Dermis microvascular lymphatic vessel endothelial cell (primary cell): ENCODE measurements at places on chromosomes 7 and 10.

DNA sequence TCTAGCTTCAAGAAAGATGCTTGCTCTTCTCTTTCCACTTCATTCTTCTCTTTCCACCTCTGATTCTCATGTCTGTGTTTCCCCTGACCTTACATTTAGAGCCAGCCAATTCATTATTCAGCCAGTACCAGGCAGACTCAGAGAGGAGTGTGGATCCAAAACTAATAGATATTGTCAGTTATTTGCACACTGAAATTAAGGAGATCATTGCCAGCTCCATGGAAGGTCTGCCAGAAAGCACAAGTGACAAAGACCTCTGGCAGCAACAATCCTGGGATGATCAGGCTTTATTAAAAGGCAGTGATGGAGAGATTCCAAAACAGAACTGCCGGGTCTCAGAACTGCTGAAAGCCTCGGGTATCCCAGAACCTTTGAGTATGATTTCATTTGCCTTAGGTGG, 749.4 kb downstream of the XPNPEP1 start:
- no peak for DNase-seq

DNA sequence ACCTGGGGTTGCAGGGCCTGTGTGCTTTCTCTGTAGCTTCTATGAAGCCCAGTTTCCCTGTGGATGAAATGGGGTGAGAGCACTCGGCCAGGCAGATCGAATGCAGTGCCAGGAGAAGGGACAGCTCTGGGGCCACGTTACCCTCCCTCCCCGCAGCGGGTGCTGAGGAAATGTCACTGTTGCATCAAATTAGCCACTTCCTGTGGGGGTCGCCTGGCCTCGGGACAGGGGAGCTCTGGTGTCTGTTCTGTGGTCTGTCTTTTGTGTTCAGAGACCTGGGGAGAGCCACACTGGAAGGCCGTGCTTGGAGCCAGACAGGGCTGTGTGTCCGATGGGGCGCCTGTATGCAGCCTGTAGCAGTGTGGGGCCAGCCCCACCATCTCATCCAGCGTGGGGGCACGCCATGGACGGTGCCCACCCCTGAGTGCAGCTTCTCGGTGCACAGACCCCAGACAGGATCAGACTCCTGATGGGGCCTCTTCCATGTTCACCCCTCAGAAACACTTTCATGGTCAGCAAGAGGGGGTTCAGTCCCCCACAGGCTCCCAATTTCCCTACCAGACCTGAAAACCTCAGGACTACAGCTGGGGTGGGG, 13.6 kb downstream of the TTYH3 start:
- no peak for DNase-seq

- peak; percentile 61 for DNase-seq
These were observed 49.0 kb upstream of the NRBF2 start for GRCh38 chr10:63083904-63084689.

GRCh38 chr10:113648478-113648877, 15.4 kb downstream of the NRAP start:
- no peak for DNase-seq

GRCh38 chr10:13987446-13987845, 343.3 kb downstream of the FRMD4A start:
- DNase-seq, result no peak
